Neural crest cell (in vitro differentiated cells): ENCODE measurements at places on chromosomes 16 and 17. TPM values are rescaled to one million over a fixed set of nuclear protein-coding genes. Genes with fewer than 3 reads are reported as not detected.

DNA sequence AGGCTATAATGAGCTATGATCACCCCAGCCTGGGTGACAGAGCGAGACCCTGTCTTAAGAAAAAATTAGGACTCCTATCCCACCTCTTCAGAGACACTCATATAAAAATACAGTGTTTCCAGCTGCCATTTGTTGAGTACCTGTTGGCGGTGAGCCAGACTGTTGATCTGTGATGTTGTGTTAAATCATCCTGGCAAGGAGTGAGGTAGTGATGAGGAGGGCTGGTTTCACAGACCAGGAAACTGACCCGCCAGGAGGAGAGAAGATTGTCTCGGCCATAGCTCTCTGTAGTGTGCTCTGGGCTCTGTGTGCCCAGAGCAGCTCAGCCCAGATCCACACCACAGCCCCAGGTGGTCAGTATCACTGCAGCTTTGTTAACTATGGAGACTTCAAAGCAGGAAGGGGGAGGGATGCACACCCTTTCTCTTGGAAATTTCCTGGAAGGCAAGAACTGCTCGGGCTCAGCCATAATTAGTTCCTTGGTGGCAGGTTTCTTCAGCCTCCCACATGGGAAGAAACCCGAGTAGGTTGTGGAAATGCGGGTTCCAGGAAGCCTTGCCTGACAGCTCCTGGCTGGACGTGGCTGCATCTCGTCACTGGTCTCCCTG is 343.0 kb downstream of the SNX29 start:
- H3K27me3 ChIP-seq, result no peaks in the 10 kb centered on the region
- no peaks in the 10 kb centered on the region for H3K36me3 ChIP-seq
- H3K4me1 ChIP-seq, result peaks cover 18% of the 10 kb centered on the region
- H3K27ac ChIP-seq, result peak overlapping the region; percentile 58

The ENPP7 gene
- total RNA-seq, result not detected in 2 replicates

GRCh38 chr16:83953796-83954576 is 946 bp downstream of the OSGIN1 start:
- peak overlapping the region; percentile 72 for H3K4me3 ChIP-seq
- H3K36me3 ChIP-seq, result no peaks in the 10 kb centered on the region
- DNase-seq, result no peak
- peaks cover 9% of the 10 kb centered on the region for H3K27me3 ChIP-seq
- peaks cover 12% of the 10 kb centered on the region for H3K4me1 ChIP-seq
- H3K27ac ChIP-seq, result no peak overlapping the region

The SYT17 gene
- 3.1 and 3.6 TPM in 2 replicates for total RNA-seq
